ENCODE measurements at places on chromosomes 16 and 17. TPM values are rescaled to one million over a fixed set of nuclear protein-coding genes. Genes with fewer than 3 reads are reported as not detected.

Gene ABAT
- 3.0 TPM for total RNA-seq

Gene TBC1D3
- 0.30 TPM for total RNA-seq

Gene LUC7L
- total RNA-seq, result 103 TPM

Gene PRR15L
- total RNA-seq, result not detected

Gene ALOX15B
- not detected for total RNA-seq

Gene C1QTNF1
- 203 TPM for total RNA-seq

Gene TP53TG3
- total RNA-seq, result not detected

Gene SUPT4H1
- 77.0 TPM for total RNA-seq

Gene RMI2
- total RNA-seq, result 5.1 TPM

Gene MT1H
- not detected for total RNA-seq

Gene CHMP6
- total RNA-seq, result 35.9 TPM

Gene ZP2
- total RNA-seq, result not detected

Gene TK1
- 16.2 TPM for total RNA-seq

Gene KRTAP9-8
- total RNA-seq, result not detected

Gene TNFRSF13B
- total RNA-seq, result not detected

Gene MRPL10
- total RNA-seq, result 41.0 TPM

Gene TMEM235
- total RNA-seq, result not detected

Gene ACE
- total RNA-seq, result 0.91 TPM

Gene ABR
- total RNA-seq, result 114 TPM

Gene RNF227
- total RNA-seq, result 2.3 TPM

Gene CDH8
- 7.6 TPM for total RNA-seq

Gene EME2
- total RNA-seq, result 22.4 TPM

Gene CDYL2
- total RNA-seq, result 1.8 TPM

Gene FAM234A
- total RNA-seq, result 171 TPM

Gene HSPB9
- not detected for total RNA-seq

Gene OR1F1
- not detected for total RNA-seq

Gene KRT40
- not detected for total RNA-seq

Gene PRSS33
- total RNA-seq, result not detected

Gene RUNDC3A
- total RNA-seq, result 0.60 TPM

Gene PTX4
- total RNA-seq, result not detected

Gene SMARCD2
- total RNA-seq, result 44.7 TPM

Gene ENO3
- 9.5 TPM for total RNA-seq

Gene KRT32
- not detected for total RNA-seq

Gene CETP
- total RNA-seq, result not detected

Gene CCL1
- total RNA-seq, result not detected

Gene ZDHHC1
- total RNA-seq, result 15.4 TPM

Gene CCT6B
- 3.2 TPM for total RNA-seq

Gene SMIM5
- 0.24 TPM for total RNA-seq

Gene NPIPA3
- not detected for total RNA-seq

Gene CALB2
- not detected for total RNA-seq

Gene CHST6
- total RNA-seq, result 0.43 TPM

Gene HSF5
- not detected for total RNA-seq

Gene KRTAP1-1
- not detected for total RNA-seq

Measured in osteocyte (in vitro differentiated cells).